ENCODE measurements at places on chromosomes 11 and 22. TPM values are rescaled to one million over a fixed set of nuclear protein-coding genes. Genes with fewer than 3 reads are reported as not detected.

The TRIM49 gene
- not detected for total RNA-seq

The PKNOX2 gene
- total RNA-seq = not detected

The TRIM48 gene
- total RNA-seq = not detected

The RIMBP3C gene
- total RNA-seq = not detected

The EMID1 gene
- not detected for total RNA-seq

The OR8D2 gene
- total RNA-seq = not detected
